SK-N-SH (cell line): ENCODE measurements at places on chromosomes 16 and 17. TPM values are rescaled to one million over a fixed set of nuclear protein-coding genes. Genes with fewer than 3 reads are reported as not detected.
A peak's percentile ranks its signal among the peaks of the same experiment; 100 is the strongest.

- peak; percentile 92 for DNase-seq
Measured at GRCh38 chr17:81002409-81003361, 11.0 kb downstream of the CHMP6 start.

GRCh38 chr17:1716912-1717695, 6.9 kb upstream of the TLCD2 start:
- peak; percentile 86 for DNase-seq

ACSM2A gene
- polyA plus RNA-seq = not detected in 2 replicates

GRCh38 chr17:80474231-80474960, 2.0 kb downstream of the NPTX1 start:
- peak; percentile 79 for DNase-seq

KCNH6 gene
- 0.15 and 0.18 TPM in 2 replicates for polyA plus RNA-seq

DNA sequence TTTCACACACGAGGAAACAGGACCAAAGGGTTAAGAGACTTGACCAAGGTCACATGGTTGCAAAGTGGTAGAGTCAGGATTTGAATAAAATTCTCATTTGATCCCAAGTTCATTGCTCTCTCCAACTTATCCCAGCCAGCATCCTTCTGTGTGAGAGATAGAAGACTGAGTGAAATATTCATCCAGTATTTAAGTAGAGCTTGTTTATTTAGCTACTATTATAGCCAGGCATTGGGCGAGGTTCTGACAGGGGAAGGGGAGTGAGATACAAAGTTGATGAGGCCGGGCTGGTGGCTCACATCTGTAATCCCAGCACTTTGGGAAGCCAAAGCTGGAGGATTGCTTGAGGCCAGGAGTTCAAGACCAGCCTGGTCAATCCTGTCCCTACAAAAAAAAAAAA, 4.4 kb downstream of the ITGAL start:
- no peak for DNase-seq

GRCh38 chr16:1908983-1909382, 9.2 kb downstream of the HS3ST6 start:
- peak; percentile 53 for DNase-seq

- no peak for DNase-seq
Measured at GRCh38 chr17:11991461-11991860, 5.8 kb downstream of the ZNF18 start.
